ENCODE measurements at places on chromosomes 2 and 18.

- no peak for DNase-seq
Measured at GRCh38 chr2:6408057-6408456, 457.6 kb downstream of the CMPK2 start.

DNA sequence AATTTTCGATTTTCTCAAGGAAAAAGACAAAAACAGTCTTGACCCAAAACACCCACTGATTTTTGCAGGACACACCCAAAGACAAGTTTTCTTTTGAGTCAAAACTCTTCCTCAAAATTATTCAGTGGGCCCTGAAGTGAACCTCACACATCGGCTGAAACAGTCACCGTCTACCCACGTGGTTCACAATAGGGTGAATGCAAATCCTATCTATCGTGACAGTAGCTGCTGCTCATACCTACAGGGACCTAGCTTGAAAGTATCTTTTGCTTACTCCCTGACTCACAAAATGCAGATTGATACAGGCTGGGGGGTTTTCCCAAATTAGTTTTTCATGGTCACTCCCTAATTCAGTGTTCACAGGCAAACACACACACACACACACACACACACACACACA, 10.7 kb upstream of the CD226 start:
- DNase-seq = no peak

- DNase-seq = no peak
Measured at GRCh38 chr2:48529676-48530032, 300 bp upstream of the STON1 start.

DNA sequence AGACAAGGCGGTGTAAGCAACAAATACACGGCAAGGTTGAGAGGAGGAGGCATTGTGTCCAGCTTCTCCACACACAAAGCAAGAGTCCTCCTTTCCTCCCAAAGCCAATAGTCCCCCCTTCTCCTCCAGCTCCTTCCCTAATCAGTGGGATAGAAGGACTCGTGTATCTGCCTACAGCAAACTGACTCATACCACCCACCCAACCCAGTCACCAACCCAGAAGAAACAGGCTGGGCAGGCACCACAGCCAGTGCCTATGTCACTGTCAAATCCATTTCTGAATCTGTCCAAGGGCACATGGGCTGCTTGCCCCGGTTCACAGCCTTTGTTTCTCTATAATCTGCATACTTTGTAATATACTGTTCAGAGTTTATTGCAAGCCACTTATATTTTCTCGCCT, 19.2 kb upstream of the NMS start:
- DNase-seq = no peak

DNA sequence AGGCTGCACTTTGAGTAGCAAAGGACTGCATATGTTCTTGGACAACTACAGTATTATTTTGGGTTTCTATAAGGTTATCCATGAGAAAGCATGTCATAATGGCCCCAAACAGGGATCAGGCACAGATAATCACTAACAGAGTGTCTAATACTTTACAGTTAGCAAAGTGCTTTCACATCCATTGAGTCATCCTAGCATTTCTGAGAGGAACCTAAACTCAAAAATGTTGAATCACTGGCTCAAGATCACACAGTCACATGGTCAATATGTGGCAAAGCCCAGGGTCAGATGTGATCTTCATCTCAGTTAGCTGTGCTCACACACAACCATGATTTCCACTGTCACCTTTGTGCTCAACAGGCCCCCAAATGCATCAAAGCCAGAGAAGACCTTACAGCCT, 156.1 kb upstream of the VRK2 start:
- no peak for DNase-seq

- no peak for DNase-seq
Measured at GRCh38 chr2:153213022-153213421, 265.5 kb downstream of the RPRM start.

- DNase-seq = no peak
Measured at GRCh38 chr2:174786066-174786725, 21.9 kb upstream of the CHRNA1 start.

- DNase-seq = no peak
Measured at GRCh38 chr18:10090668-10091067, 176.9 kb downstream of the VAPA start.

DNA sequence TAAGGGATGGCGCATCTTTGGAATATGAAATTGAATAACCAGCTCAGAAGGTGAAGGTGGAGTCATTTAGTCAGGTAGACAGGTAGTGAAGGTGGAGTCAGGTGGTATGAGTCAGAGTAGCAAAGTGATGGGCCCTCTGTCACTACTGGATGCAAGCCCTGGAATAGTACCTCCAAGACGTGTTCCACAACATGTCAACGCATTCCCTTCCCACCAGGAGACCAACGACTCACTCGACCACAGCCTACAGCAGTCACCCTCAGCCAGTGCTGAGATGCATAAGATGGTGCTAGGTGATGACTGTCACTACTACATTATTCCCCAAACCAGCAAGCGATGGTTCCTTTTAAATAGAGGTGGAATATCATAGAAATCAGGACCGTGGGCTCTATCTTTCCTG, 6.8 kb downstream of the CPLX4 start:
- no peak for DNase-seq

DNA sequence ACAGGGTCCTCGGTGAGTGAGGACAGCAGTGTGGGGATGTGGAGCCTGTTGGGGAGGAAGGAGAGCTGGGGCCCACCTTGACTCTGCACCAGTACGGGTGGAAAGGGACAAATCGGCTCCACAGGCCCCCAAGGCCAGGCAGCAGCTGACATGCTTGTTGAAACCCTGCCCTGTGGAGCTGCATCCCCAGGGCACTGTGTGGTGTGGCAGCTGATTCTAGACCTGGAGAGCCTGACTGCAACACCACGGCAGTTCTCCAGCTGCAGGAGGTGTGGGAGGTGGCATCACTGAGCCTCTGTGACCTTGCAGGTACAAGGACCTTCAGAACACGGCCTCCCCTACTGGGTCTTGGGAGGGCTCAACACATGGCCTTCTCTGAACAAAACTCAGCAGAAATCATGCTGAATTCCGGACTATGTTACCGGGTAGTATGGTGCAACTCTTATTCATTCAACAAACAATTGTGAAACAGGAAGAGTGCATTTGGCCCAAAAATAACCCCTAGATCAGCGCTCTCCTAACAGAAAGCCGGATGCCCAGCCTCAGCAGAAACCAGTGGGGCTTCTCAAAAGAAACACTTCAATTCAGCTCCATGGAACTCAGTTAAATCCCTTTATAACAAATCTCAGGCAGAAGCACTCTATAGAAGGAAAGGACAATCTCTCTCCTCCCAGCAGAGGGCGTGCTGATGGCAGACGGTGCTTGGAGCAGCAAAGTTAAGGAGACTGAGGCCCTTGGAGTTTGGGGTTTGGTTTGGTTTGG, 104.4 kb upstream of the SALL3 start:
- DNase-seq = no peak

- no peak for DNase-seq
Measured at GRCh38 chr2:232203166-232203891, 175.2 kb upstream of the ALPP start.

- no peak for DNase-seq
Measured at GRCh38 chr2:20524412-20525040, 77.7 kb downstream of the RHOB start.

GRCh38 chr2:168328421-168328820, 81.0 kb upstream of the STK39 start:
- no peak for DNase-seq

- DNase-seq = no peak
Measured at GRCh38 chr2:136310005-136310495, 192.1 kb upstream of the CXCR4 start.

- DNase-seq = no peak
Measured at GRCh38 chr2:215301994-215302393, 9.9 kb upstream of the ATIC start.

DNA sequence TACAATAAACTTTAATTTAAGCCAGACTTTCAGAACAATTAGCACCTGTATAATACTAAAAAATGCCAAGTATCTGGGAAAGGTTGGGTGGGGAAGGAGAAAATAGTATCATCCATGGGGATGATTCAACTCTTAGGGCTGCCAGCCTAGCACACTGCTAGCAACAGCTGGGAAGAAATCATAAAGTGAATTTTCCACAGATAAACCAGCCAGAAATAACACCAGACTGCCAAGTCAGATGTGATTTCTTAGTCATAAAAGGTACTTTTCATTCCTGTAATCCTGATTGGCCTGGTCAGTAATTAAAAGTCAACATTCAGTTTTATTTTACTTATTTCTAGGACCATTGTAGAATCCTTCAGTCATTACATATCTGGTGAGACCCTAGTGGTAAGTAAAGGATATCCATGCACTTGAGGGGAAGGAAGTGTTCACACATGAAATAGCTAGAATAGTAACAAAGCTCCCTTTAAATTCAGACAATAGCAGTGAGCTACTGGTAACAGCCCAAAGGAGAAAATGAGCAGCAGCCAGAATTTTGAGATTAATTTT, 59.4 kb downstream of the LIMS1 start:
- DNase-seq = no peak

GRCh38 chr18:22186484-22186971, 17.1 kb downstream of the GATA6 start:
- DNase-seq = no peak

DNA sequence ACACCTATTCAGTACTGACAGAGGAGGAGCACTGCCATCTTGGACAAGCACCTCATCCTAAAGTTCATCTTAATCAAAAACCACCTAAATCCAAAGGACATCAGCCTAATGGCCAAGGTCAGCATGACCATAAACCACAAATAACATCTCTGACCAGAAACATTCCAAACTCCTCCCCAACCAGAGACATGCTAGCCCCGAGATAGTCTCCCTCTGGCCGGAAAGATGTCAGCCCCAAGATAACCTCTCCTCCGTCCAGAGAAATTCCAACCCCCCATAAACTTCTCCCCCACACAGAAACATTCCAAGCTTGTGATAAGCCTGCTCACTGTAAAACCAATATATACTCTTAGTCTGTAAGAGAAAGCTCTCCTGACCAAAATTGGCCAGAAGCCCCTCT, 260.6 kb downstream of the CLIP4 start:
- DNase-seq = no peak

DNA sequence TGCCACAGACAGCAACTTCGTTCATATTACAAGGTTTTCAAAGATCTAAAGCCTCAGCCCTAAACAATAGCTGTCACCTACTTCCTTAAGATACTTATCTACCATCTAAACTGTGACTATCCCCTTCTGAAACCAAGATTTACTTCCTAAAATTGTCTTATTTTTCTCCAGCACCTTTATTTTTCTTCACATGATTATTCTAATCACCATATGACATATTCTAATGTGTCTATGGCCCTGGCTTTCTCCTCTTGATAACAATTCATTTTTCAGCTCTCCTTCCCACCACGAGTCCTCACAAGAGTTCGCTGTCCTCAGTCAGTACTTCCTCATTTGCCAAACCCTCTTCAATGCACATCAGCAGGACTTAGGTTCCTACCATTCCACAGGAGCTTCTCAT, 53.9 kb downstream of the RTTN start:
- DNase-seq = no peak

DNA sequence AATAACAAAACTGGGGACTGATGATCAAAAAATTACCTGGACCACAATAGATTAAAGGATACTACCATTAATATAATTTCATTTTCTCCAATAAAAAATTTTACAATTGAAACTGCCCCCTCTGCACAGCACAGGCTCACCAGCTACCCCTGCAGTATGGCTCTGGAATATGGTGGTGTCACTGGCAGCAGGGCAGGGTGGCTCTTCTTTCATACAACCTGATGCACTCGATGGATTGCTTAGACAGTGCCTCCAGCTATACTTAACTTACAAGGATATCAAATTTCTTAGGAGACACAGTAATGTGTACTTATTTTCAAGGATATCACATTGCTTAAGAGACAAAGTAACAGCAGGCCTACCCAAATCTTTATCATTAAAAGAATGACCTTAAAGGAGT, 124.0 kb downstream of the PRELID3A start:
- no peak for DNase-seq

GRCh38 chr2:148876202-148876594, 1.2 kb downstream of the KIF5C start:
- DNase-seq = no peak

DNA sequence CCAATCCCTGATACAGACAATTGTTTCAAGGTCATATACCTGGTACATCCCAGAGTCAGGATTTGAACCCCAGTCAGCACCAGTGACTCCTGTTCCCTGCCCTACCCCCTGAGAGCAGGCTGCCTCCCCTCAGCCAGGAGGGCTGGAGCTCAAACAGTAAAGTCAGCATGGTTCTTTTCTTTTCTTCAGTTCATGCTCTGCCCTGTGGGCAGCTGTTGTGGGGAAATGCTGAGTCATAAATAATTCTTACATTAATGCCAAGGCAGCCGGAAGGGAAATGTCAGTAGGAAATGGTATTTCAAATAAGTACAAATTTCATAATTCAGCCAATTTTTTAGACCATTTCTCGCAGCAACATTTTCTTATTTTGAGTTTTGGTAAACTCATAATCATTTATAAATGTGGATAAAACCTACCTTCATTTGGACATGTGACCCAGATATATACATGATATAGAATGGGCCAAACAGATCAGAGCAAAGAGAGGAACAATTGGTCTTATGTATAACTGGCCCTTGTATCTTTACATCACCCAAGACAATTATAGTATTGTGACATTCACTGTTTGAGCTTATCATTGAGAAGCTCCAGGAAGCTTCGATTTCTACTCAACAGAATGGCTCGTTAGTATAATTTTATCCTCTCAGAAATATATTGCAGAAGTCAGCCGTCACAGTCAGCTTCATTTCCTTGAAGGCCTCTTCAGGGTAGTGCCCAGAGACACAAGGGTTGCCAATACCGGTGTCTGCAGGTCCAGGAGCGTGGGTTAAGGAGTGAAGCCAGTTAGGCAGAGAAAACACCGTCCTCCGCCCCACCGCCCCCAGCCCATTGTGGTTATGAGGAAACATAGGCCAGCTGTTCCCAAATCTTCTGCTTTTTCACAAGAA, 28.0 kb upstream of the SCYGR1 start:
- DNase-seq = no peak

GRCh38 chr2:231612109-231612455, 19.4 kb downstream of the TEX44 start:
- DNase-seq = no peak

GRCh38 chr18:49761771-49762170, 51.6 kb downstream of the ACAA2 start:
- no peak for DNase-seq
